Coronary artery (tissue), 2 donors: ENCODE measurements at places on chromosomes 7 and 10.

- no peak for DNase-seq
These were observed 1050.0 kb upstream of the GHITM start for GRCh38 chr10:83089335-83089734.

DNA sequence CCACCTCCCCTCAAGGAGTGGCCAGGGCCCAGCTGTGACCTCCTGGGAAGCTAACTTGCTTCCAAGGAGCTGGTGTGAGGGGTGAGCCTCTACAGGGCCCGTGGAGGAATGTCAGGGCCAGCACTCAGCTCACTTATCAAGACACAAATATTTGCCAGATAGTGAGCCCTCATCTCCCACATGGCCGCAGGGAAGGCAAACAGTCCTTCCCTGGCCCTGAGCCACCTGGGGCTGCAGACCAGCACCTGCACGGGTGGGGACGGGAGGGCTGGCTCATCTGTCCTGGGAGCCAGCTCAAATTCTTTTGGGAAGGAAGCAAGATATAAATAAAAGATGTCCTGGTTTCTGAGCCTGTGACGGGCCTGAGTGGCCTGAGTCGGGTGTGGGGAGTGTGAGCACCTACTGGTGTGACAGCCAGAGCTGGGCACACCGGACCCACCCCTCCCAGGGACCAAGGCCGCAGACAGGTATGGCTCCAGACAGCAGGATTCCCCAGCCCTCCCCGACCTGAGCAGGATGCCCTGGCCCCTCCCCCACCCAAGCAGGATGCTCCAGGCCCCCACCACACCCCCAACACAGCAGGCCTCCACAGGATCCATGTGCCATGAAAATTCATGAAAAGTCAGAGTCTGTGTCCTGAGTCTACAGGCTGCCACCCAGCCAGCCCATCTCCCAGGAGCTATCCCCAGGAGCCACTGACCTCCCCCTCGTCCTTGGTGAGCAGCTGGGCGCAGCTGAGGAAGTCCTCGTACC lies 148.0 kb downstream of the MAPK8 start:
- DNase-seq, result peak; percentile 61

DNA sequence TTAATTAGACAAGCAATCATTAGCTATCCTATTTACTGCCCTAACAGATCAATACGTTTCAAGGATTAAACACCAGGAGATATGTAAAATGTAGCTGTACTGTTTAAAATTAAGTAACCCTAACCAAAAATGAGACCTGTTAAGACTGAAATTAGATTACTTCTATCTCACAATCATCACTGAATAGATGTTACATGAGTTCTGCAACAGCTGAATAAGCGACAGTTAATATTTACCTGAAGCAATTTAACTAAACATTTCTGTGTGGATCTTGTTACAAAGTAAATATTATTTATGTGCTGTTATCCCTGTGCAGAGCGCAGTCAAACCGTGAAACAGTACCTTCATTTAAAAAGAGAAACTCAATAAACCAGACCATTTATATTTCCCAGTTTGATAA lies 122.5 kb downstream of the RELN start:
- no peak for DNase-seq

DNA sequence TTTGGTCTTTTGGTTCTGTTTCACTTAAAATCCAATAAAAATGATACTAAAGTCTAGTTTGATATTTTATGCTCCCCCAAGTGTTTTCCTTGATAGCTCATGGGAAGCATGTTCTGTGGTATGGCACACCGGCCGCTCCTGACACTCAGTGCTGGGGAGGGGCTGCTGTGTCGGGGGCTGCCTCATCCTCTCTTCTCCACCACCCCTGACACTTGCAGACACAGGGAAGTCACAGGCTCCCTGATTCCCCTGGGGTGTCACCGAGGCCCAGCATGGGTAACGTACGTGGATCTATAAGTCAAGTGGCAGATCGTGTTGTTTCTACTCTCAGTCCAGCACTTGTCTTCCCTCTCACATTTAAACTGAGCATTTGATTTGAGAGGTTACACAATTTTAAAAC lies 508.6 kb downstream of the TNS3 start:
- no peak for DNase-seq

GRCh38 chr7:127770885-127771284 lies 118.9 kb downstream of the SND1 start:
- DNase-seq, result no peak

GRCh38 chr7:156898938-156899337 lies 6.0 kb upstream of the LMBR1 start:
- DNase-seq, result no peak

GRCh38 chr7:6589151-6589828 lies 531 bp upstream of the INTS15 start:
- no peak for DNase-seq

GRCh38 chr7:140645166-140645900 lies 4.7 kb upstream of the DENND2A start:
- DNase-seq, result no peak
